Smooth muscle cell of trachea (primary cell): ENCODE measurements at places on chromosomes 3 and 15. TPM values are rescaled to one million over a fixed set of nuclear protein-coding genes. Genes with fewer than 3 reads are reported as not detected.

ZBBX gene
- total RNA-seq = not detected in 2 replicates

CYP11A1 gene
- total RNA-seq = 0.83 and 1.0 TPM in 2 replicates

PARP15 gene
- total RNA-seq = 0.17 and 0.87 TPM in 2 replicates

C3orf70 gene
- 0.66 and 0.87 TPM in 2 replicates for total RNA-seq

HTD2 gene
- 11.2 and 13.5 TPM in 2 replicates for total RNA-seq

CISH gene
- 0.73 and 1.3 TPM in 2 replicates for total RNA-seq

SEC22C gene
- 70.3 and 82.6 TPM in 2 replicates for total RNA-seq

GXYLT2 gene
- total RNA-seq = 26.0 and 32.4 TPM in 2 replicates

AMIGO3 gene
- total RNA-seq = 0.29 and 1.8 TPM in 2 replicates

TLR9 gene
- under 0.01 and 0.17 TPM in 2 replicates for total RNA-seq

LINS1 gene
- total RNA-seq = 14.1 and 18.6 TPM in 2 replicates

ARGFX gene
- total RNA-seq = not detected in 2 replicates

ARL6 gene
- total RNA-seq = 8.7 and 10.9 TPM in 2 replicates

GOLGA6L9 gene
- total RNA-seq = 0.99 and 1.6 TPM in 2 replicates

BOC gene
- 3.3 and 8.6 TPM in 2 replicates for total RNA-seq
